Activated CD8-positive, alpha-beta T cell treated with anti-CD3 and anti-CD28 coated beads for 36 hours (primary cell): ENCODE measurements at places on chromosomes 12 and 14.

GRCh38 chr12:96167492-96167891 is 26.7 kb upstream of the ELK3 start:
- H3K27me3 ChIP-seq: no peaks in the 10 kb centered on the region
- DNase-seq: no peak
- H3K4me3 ChIP-seq: no peak overlapping the region
- no peaks in the 10 kb centered on the region for H3K4me1 ChIP-seq

DNA sequence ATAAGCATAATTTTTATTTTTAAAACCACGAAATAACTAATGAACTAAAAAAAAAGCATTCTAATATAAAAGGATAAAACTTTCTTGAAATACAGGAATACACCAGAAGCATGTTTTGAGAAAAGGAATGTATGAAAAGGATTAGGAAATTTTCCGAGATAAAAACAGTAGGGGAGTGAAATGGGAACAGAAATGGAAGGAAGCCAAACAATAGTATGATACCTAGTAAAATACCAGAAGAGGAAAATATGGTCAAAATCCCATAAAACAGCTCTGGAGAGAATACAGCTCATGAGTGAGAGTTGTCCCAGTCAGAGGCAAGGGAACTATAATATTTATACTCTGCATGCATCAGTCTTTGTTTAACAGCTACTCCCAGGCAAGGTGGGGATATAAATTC is 1016.2 kb downstream of the SLC6A15 start:
- no peak for DNase-seq
- no peak overlapping the region for H3K27ac ChIP-seq
- no peaks in the 10 kb centered on the region for H3K27me3 ChIP-seq
- H3K36me3 ChIP-seq: no peaks in the 10 kb centered on the region
- H3K4me1 ChIP-seq: no peaks in the 10 kb centered on the region

GRCh38 chr12:55743406-55744339 is 751 bp downstream of the GDF11 start:
- peak overlapping the region; percentile 44 for H3K27ac ChIP-seq
- no peaks in the 10 kb centered on the region for H3K27me3 ChIP-seq
- H3K4me3 ChIP-seq: peak overlapping the region; percentile 86
- peak; percentile 67 for DNase-seq
- peaks cover 30% of the 10 kb centered on the region for H3K4me1 ChIP-seq

- H3K4me3 ChIP-seq: peak overlapping the region; percentile 83
- H3K27ac ChIP-seq: peak overlapping the region; percentile 95
- H3K4me1 ChIP-seq: peaks cover 25% of the 10 kb centered on the region
- no peaks in the 10 kb centered on the region for H3K27me3 ChIP-seq
- no peak for DNase-seq
- peaks cover 13% of the 10 kb centered on the region for H3K36me3 ChIP-seq
These were observed 349 bp upstream of the FAM177A1 start for GRCh38 chr14:35045798-35046047.

DNA sequence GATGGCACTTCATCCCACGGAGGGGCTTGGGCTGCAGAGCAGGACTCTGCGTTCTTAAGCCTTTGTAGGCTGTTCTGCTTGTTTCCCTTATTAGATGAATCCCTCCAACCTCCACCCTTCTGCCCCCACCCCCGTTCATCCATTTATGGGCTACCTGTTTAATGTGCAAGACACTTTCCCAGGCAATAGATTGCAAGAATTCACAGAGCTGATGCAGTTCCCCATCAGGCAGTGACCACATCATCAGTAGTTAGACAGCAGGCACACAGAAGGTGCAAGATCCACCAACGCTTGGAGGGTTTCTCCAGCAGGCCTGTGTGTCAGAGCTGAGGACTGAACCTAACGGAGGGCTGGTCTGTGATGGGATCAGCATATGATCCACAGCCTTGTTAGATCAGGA is 1.2 kb upstream of the C1R start:
- no peak overlapping the region for H3K4me3 ChIP-seq
- no peak for DNase-seq
- no peaks in the 10 kb centered on the region for H3K27me3 ChIP-seq
- peaks cover 3% of the 10 kb centered on the region for H3K36me3 ChIP-seq
- no peak overlapping the region for H3K27ac ChIP-seq

DNA sequence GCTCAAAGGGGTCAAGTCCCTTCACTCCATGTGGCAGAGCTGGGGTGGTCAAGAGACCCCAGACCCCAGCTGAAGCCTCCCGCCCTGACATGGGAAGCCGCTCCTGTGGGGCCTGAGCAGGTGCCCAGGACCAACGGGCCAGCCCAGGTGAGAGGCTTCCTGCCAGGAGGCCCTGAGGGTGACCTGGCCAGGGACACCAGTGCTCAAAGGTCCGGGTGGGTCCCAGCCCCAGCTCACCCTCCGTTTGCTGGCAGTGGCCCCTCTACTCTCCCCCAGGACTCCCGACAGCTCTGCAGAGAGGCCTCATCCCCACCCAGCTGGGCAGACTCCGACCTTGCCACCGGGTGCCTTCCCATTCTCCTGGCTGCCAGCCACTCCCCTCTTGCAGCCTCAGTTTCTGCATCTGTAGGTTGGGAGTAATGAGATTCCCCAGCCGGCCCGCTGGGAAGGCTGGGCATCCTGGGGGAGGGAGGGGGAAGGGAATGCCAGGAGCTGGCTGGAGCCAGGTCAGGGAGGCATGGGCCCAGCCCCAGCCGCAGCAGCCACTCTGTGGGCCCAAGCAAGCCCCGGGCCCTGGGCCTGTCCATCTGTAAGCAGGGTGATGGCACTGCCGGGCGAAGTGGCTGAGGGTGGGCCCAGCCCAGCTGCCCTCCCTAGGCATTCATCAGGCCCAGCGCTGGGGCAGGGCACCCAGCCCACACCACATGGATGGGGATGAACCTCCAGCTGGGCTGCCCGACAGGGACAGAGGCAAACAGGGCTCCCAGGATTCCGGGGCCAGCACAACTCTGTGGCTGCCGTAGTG is 10.3 kb upstream of the INF2 start:
- peak overlapping the region; percentile 83 for H3K27ac ChIP-seq
- peak overlapping the region; percentile 67 for H3K4me3 ChIP-seq
- DNase-seq: no peak
- H3K27me3 ChIP-seq: no peaks in the 10 kb centered on the region

GRCh38 chr12:37546901-37547475 is 769.6 kb upstream of the ALG10B start:
- H3K4me1 ChIP-seq: no peaks in the 10 kb centered on the region
- no peak for DNase-seq
- H3K27me3 ChIP-seq: no peaks in the 10 kb centered on the region
- no peak overlapping the region for H3K27ac ChIP-seq
- no peak overlapping the region for H3K4me3 ChIP-seq

GRCh38 chr14:41403360-41403759 is 203.3 kb upstream of the LRFN5 start:
- H3K4me3 ChIP-seq: no peak overlapping the region
- H3K4me1 ChIP-seq: no peaks in the 10 kb centered on the region
- H3K27me3 ChIP-seq: no peaks in the 10 kb centered on the region
- no peak for DNase-seq
- H3K36me3 ChIP-seq: no peaks in the 10 kb centered on the region

DNA sequence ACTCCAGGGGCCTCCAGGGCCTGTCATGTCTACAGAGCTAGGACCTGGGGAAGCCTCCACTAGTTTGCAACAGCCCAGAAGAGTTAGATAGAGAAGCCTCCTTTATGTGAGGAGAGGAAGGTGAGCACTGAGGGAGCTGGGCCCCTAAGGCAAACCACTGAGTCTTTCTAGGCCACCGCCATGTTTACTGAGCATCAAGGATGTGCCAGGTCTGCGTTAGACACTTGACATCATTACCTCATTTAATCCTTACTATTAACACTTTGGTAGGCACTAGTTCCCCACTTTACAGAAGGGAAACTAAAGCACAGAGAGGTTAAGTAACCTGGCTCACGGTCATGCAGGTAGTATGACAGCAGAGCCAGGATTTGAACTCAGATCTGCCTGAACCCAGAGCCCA is 12.9 kb downstream of the CTDSP2 start:
- H3K27ac ChIP-seq: peak overlapping the region; percentile 44
- no peaks in the 10 kb centered on the region for H3K27me3 ChIP-seq
- H3K4me3 ChIP-seq: no peak overlapping the region
- peaks cover 73% of the 10 kb centered on the region for H3K4me1 ChIP-seq
- no peak for DNase-seq
- peaks cover 1% of the 10 kb centered on the region for H3K36me3 ChIP-seq

DNA sequence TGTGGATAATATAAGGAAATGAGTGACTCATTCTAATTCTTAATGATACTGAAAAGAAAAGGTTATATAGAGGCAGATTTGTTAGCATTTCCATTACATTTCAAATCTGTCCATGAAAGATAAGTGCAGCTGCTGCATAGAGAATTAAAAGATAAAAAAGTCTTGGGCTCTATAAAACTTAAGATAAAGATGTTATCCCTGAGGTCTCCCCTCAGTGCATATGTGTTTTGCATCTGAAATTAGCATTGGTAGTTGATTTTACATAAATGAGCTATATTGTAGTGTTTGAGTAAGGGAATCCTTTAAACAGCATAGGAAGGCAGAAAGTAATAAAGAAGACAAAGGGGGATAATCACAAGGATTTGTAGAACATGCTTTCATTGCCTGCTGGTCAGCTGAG is 206.2 kb downstream of the FSCB start:
- no peak overlapping the region for H3K4me3 ChIP-seq
- DNase-seq: no peak
- H3K4me1 ChIP-seq: no peaks in the 10 kb centered on the region
- H3K27me3 ChIP-seq: no peaks in the 10 kb centered on the region
- no peaks in the 10 kb centered on the region for H3K36me3 ChIP-seq

- no peak overlapping the region for H3K4me3 ChIP-seq
- no peak for DNase-seq
- no peak overlapping the region for H3K27ac ChIP-seq
These were observed 4.0 kb upstream of the UNC79 start for GRCh38 chr14:93426750-93427149.

- H3K4me1 ChIP-seq: peaks cover 4% of the 10 kb centered on the region
- no peak overlapping the region for H3K27ac ChIP-seq
- H3K27me3 ChIP-seq: no peaks in the 10 kb centered on the region
- DNase-seq: no peak
- H3K36me3 ChIP-seq: no peaks in the 10 kb centered on the region
These were observed 148.8 kb upstream of the CRY1 start for GRCh38 chr12:107242189-107242588.

DNA sequence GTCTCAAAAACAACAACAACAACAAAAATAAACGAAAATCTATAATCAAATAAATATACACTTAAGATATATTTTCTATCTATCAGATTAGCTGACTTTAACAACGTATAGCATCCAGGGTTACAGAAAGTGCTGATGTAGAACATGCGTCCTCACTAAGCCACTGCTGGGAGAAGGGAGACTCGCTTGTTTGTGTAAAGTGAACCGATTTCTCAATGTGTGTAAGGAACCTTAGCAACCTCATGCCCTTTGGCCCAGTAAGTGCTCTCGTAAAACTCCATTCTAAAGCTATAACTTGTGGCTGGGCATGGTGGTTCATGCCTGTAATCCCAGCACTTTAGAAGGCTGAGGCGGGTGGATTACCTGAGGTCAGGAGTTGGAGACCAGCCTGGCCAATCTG is 23.8 kb downstream of the NFKBIA start:
- H3K27ac ChIP-seq: no peak overlapping the region
- H3K36me3 ChIP-seq: no peaks in the 10 kb centered on the region
- H3K4me3 ChIP-seq: no peak overlapping the region
- no peaks in the 10 kb centered on the region for H3K27me3 ChIP-seq
- peaks cover 2% of the 10 kb centered on the region for H3K4me1 ChIP-seq
- no peak for DNase-seq

DNA sequence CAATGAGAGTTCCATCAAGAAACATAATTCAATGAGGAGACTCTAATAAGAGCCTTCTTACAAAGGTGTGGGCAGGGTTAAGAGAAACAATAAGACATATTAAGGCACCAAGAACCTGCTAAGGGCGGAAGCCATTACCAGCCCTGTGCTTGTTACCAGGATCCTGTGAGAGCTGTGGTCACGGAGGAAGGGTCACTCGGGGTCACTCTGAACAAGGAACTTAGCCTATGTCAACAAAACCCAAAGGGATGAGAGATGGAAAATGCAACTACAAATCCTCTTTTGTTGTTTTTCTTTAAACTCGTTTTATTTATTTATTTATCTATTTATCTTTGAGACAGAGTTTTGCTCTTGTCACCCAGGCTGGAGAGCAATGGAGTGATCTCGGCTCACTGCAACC is 460.4 kb upstream of the CCDC196 start:
- no peak overlapping the region for H3K27ac ChIP-seq
- no peak overlapping the region for H3K4me3 ChIP-seq
- no peaks in the 10 kb centered on the region for H3K4me1 ChIP-seq
- H3K27me3 ChIP-seq: no peaks in the 10 kb centered on the region

DNA sequence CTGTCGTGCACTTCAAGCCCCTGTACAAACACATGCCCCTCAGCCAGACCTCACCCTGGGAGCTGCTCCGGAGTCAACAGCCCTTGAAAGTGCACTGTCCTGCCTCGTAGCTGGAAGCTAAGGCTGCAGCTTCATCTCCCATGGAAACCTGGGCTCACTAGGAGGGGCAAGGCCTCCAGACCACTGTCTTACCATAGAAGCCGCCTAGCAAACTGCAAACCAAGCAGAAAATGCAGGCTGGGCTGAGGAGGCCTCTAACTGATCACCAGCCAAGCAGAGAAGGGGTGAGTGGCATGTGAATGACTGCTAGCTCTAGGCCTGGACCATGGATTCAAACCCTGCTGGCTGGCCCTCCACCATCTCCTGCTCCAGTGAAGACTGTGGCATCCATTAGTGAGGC is 340.2 kb downstream of the CACNA1C start:
- H3K36me3 ChIP-seq: no peaks in the 10 kb centered on the region
- H3K4me1 ChIP-seq: no peaks in the 10 kb centered on the region
- no peak overlapping the region for H3K4me3 ChIP-seq
- H3K27ac ChIP-seq: no peak overlapping the region
- no peak for DNase-seq

GRCh38 chr14:35600253-35600652 is 66.3 kb downstream of the INSM2 start:
- no peaks in the 10 kb centered on the region for H3K4me1 ChIP-seq
- H3K36me3 ChIP-seq: peaks cover 52% of the 10 kb centered on the region
- H3K27ac ChIP-seq: no peak overlapping the region
- H3K27me3 ChIP-seq: no peaks in the 10 kb centered on the region
- no peak overlapping the region for H3K4me3 ChIP-seq

GRCh38 chr12:30782316-30783173 is 27.8 kb upstream of the CAPRIN2 start:
- H3K4me1 ChIP-seq: no peaks in the 10 kb centered on the region
- DNase-seq: no peak
- peaks cover 16% of the 10 kb centered on the region for H3K27me3 ChIP-seq
- no peak overlapping the region for H3K27ac ChIP-seq
- H3K4me3 ChIP-seq: no peak overlapping the region
- H3K36me3 ChIP-seq: no peaks in the 10 kb centered on the region

- H3K27me3 ChIP-seq: no peaks in the 10 kb centered on the region
- H3K4me1 ChIP-seq: no peaks in the 10 kb centered on the region
- no peak overlapping the region for H3K4me3 ChIP-seq
- DNase-seq: no peak
- H3K36me3 ChIP-seq: no peaks in the 10 kb centered on the region
- H3K27ac ChIP-seq: no peak overlapping the region
These were observed 153.2 kb downstream of the TMEM132C start for GRCh38 chr12:128420163-128420562.
